Stimulated activated CD4-positive, alpha-beta T cell treated with anti-CD3 and anti-CD28 coated beads, Interleukin-12 subunit alpha, Interleukin-12 subunit beta, amount 100 ng/mL, for 24 hours (primary cell): ENCODE measurements at places on chromosomes 5 and 9.

DNA sequence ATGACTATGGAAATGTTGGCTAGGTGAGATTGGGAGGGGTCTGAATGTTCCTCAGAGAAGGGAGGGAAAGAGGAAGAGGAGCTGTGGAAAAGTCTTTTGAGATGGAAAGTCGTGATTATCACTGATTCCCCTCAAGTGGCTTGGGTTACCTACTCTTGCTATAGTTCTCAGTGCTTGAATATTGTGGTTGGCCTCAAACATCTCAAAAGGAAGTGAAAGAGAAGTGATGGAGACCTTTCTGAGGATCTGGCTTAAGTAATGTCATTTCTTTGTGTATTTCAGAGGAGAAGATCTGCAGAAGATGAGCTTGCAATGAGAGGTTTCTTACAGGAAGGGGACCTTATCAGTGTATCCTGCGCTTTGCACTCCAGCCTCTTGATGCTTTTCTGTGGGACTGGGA lies 5.5 kb downstream of the EXOSC2 start:
- no peak for DNase-seq

DNA sequence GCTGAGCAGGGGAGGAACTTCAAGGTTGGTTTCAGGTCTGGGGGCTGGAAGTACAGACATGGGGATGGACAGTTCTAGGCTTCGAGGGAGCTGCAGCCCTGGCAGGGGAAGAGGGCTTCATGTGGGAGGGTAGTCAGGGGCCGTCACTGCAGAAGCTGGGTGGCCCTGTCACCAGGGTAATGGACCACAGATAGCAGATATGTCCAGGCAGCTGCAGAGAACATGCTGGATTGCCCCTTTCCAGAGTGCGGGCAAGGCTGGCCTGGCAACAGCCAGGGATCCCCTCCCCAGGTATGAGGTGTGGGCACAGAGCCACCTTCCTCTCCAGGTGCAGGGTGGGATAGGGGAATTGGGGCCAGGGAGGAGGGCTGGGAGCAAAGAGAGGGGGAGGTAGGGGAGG lies 206.5 kb downstream of the GADD45G start:
- DNase-seq: no peak

GRCh38 chr9:17488662-17489061 lies 90.2 kb upstream of the SH3GL2 start:
- DNase-seq: no peak

GRCh38 chr9:133845440-133845839 lies 107.3 kb upstream of the SARDH start:
- no peak for DNase-seq

GRCh38 chr9:91824151-91824550 lies 125.9 kb downstream of the ROR2 start:
- DNase-seq: no peak

- no peak for DNase-seq
Measured at GRCh38 chr9:112065806-112066606, 109.1 kb downstream of the SUSD1 start.

GRCh38 chr5:81852291-81853029 lies 101.6 kb upstream of the SSBP2 start:
- no peak for DNase-seq

- no peak for DNase-seq
Measured at GRCh38 chr5:62042007-62042406, 264.0 kb upstream of the KIF2A start.

DNA sequence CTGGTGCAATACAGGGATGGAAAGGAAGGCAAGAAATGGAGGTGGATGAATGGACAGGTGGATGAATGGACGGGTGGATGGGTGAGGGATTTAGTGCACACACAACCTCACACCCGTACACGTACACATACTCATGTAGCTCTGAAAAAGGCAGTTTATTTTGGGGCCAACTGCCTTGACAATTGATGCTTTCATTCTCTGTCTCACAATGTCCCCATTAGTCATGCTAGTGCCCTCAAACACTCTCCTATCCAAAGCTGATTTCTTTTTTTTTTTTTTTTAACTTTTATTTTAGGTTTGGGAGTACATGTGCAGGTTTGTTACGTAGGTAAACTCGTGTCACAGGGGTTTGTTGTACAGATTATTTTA lies 495.0 kb downstream of the DMAC1 start:
- no peak for DNase-seq

GRCh38 chr5:131661933-131662332 lies 26.9 kb upstream of the RAPGEF6 start:
- no peak for DNase-seq

DNA sequence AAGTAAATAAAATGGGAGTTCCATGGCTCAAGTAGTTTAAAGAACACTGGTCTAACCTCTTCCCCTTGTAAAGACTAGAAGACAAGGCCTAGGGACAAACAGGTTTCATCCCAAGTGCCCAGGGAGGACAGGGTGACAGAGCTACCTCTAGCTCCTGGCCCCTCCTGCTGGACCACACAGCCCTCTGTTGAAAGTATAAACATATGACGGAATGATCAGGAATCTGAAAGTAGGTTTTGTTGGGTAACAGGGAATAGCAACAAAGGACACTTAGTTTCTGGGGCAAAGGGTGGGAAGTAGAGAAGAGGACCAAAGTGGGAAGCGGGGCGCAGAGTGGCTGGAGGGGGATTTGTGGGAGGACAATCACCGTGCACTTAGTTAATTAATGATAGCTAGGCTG lies 67.0 kb upstream of the DAB2IP start:
- DNase-seq: no peak

DNA sequence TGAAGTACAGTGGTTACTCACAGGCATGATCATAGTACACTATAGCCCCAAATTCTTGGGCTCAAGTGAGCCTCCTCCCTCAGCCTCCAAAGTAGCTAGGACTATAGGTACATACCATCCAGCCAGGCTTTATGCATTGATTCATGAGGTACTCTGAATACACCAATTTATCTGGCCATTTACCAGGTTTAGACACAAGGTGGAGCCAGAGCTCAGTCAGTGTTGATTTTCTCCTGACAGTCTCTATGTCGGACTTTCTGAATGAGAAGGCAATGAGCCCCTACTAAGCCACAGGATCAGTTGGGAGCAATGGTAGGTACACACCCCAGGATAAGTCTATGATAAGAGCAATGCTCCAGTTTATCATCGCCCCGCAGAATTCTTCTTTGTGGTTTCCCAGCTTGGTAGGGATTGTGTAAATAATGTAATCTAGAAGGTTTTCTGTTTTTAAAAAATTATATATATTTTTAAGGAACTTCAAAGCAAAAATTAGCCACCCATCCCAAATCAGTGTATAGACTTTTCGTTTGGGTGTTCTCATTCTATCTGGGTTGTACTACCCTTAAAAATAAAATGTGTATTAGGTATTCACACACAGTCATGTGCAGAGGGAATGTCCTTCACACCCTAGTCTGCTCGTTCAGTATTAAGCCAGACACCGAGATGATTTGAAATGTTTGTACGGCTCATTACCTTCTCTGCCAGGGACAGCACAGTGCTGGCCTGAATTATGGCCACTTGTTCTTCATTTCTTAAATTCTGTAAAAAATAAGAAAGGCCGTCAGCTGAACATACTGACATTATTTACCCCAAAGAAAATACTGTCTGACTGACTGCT lies 118.4 kb upstream of the DPYSL3 start:
- DNase-seq: no peak

DNA sequence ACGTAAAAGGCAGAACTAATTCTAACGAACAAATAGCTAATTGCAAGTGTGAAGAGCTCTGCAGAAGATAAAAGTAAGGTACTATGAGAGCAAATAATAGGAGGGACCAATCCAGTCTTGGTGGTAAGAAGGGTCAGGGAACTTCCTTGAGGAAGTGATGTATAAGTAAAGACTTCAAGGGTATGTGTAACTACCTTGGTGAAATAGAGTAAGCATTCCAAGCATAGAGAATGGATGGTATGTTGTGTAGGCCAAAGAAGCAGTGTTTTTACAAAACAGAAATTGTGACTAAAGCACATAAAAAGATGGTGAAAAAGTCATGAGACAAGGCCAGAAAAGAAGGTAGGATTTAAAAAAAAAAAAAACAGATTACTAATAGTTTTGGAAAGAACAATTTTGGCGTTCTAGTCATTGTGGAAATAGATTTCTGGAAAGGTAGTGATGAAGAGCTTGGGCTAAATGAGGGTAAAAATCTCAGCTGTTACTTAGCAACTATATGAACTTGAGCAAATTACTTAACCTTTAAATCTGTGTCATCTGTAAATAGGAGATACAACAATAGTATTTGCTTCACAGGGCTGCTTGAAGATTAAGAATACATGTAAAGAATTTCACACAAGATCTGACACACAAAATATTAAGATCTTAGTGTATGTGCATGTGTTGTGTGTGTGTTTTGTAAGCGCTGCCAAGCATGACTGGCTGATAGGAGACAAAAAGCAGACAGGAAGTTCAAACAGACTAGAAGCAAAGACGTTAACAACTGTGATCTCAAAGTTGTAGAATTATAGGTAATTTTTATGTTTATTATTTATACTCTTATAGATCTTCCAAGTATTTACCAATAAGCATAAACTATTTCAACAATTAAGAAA lies 73.5 kb downstream of the NR6A1 start:
- DNase-seq: no peak

- no peak for DNase-seq
Measured at GRCh38 chr5:73150876-73151275, 22.1 kb upstream of the TMEM174 start.

DNA sequence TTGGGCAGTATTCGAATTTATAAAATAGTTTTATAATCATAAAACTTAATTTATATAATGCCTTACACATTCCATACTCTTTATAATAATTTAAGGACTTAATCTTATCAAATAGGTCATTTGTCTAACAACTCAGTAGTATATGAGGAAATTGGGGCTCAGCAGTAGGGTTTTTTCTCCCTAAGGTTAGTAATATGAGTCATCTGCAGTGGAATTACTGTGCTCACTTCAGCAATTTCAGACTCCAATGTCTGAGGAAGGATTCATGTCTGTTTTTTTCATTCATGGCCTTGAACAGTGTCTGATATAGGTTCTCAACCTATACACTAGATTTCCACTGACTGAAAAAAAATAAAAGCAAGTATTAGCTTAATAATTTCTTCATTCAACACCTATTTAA lies 7.4 kb downstream of the DMRTA1 start:
- no peak for DNase-seq

DNA sequence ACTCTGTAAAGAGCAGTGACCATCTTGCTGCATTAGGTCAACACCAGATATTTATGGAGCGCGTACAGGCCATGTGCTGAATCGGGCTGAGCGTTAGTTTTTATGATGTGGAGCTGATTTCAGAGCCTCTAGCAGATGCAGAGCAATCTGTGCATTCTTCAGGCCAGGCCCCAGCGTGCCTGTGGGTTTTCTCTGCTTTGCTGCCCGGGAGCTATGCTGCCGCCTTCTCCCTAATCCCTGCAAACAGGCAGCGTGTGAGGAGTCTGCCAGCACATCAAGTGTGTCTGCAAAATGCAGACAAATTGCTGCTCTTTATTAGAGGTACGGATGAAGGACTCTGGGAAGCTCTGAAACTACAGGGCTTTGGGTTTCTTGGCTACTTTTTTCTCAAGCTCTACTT lies 170.0 kb downstream of the NTRK2 start:
- no peak for DNase-seq

DNA sequence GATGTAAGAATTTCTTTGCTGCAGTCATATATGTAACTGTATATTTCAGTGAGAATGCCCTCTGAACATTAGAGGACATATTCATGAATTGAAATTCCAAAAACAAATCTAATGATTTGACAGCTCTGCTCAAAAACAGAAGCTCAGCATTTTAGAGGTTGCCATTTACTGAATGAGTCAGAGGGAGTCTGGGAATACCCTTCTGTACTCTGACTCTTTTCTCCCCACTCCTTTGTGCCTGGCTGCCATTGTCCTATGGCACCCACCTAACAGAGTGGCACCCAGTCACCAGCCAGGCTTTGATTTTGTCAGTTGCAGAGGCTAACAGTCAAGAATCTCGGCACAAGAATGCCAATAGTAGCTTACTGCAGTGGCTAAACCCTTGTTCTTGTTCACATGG lies 133.6 kb downstream of the ATG10 start:
- DNase-seq: no peak

GRCh38 chr9:109755040-109755439 lies 25.0 kb upstream of the PALM2AKAP2 start:
- no peak for DNase-seq

GRCh38 chr9:130487500-130487899 lies 42.7 kb downstream of the ASS1 start:
- DNase-seq: no peak

DNA sequence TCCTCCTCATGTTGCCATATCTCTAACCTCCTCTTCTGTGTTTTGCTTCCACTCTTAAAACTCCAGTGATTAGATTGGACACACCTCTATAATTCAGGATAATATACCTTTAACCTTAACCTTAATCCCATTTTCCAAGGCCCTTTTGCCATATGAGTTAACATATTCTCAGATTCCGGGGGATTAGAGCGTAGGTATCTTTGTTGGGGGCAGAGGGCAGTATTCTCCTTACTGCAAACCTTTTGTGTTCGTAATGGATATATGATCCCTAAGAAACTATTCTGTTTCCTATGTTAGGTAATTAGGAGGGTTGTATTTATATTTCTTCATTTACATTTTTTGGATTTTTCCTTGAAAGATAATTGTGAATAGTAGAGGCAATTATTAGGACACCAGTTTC lies 99.5 kb downstream of the VPS13A start:
- no peak for DNase-seq

DNA sequence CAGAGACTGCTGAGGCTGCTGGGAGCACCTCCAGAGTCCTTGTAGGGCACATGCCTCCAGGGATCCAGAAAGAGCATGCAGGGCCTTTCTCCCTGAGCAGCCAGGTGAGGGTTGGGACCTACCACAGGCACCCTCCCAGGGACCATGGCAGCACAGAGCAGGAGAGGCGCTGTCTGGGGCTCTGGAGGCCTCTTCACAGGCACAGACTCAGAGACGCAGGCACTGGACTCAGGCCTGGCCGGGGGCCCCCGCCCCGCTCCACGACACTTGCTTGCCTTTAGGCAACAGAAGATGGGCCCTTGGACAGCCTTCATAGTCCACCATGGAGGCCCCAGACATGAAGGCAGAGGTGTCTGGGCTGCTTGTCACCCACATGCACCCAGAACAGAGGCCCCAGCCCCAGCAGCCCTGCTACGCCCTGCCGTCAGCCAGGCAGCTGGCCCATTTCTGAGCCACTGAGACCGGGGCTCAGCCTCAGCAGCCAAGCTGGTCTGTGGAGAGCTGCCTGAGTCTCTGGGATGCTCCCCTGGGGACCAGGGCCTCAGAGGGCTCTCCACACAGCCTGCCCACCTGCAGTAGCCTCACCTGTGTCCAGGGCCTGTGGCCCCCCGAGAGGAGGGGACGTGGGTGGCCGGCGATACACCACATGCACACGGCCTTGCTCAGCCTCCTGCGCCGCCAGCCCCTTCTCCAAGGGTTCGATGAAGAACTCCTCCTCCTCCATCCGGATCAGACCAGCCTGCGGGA lies 72.8 kb downstream of the ADAMTS2 start:
- no peak for DNase-seq

DNA sequence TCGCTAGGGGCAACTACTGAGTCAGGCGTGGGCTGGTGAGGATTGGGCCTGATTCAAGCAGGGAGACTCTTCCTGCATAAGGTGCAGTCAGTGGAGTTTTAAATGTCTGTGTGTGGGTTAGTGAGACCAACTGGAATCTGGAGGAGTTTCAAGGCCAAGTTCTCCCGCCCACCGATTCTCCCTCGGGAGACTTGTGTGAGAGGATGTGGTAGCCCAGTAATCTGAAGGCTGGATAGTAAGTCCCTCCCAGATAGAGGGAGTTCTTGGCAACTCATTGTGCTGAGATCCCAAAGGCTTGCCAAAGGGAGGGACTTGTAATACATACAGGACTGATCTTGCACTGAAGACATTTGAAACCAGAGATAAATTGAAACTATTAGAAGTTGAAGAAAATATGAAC lies 51.8 kb downstream of the WDR36 start:
- DNase-seq: no peak
